ENCODE measurements at places on chromosomes 16 and 17.
A peak's percentile ranks its signal among the peaks of the same experiment; 100 is the strongest.

GRCh38 chr17:66781135-66781534 is 53.8 kb upstream of the CACNG5 start:
- DNase-seq, result no peak

DNA sequence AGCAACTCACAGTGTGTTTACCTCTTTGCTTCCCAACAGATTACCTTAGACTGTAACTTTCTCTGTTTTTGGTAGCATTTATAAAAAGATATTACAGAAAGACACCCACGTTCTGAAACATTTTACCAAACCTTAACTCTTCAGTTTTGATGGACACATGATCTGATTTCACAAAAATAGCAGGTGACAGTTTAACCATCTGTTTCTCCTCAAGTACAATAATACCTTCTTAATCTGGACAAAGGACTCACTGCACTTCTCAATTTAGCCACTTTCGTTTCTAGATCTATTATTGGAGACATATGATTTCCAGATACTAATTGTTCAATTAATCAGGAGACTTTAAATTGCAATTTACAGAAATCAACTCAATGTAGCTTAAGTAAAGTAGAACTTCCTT is 703.8 kb upstream of the KIF2B start:
- no peak for DNase-seq

DNA sequence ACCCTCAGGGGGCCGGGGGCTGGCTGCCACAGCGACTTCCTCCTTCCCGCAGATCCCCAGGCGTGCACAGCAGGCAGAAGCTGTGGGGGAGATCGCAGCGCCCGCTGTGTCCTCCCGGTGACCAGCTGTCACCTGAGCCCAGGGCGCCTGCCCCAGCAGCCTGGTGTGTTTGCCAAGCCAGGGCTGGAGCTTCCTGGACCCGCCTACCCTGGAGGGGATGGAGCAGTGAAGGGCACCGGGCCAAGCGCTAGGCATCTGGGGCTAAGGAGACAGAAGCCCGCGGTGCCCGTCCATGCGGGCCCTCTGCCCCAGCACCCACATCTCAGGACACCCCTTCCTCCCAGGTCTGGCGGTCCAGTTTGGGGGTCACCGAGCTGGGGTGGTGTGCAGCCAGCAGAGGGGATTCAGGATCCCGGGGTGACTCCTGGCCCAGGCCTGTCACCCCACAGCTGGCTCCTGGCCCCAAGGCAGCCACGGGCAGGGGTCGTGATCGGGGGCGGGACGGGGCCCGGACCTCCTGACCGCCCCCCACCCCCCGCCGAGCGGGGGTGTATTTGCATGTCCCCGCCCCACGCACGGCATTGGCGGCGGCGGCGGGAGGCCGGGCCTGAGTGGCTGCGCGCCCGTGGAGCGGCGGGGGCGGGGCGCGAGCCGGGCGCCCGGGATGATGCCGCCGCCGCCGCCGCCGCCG is at the start of gene RAB26:
Gene RAB26 (plus strand): TSS at position 645 of the 691 bp plus-strand sequence. CDS start 159 bp downstream, outside the sequence.
- no peak for DNase-seq

DNA sequence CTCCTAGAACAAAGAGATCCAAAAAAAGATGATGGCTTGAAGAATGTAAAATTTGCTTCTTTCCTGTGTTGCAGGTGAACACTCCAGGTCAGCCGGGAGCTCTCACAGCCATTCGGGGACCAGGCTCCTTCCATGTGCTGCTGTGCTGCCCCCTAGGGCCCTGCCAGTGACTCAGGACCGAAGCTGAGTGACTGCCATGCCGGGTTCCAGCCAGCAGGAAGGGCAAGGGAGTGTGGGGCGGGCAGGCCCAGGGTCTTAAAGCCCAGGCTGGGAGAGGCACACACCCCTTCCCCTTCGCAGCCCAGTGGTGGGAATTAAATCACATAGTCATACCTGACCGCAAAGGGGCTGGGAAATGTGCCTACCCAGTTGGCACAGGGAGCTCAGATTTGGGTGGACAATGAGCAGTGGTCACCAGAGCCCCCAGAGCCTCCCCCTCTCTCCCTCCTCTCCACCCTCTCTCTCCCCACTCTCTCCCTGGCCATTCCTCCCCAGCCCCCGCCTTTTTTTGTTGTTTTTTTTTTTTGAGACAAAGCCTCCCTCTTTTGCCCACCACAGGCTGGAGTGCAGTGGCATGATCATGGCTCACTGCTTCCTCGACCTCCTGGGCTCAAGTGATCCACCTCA is 11.5 kb downstream of the EPOP start:
- peak; percentile 85 for DNase-seq

GRCh38 chr16:70635336-70636016 is 10.9 kb upstream of the IL34 start:
- DNase-seq, result no peak

GRCh38 chr17:65455972-65456343 is 105.5 kb downstream of the AXIN2 start:
- peak; percentile 14 for DNase-seq

GRCh38 chr16:79066561-79066960 is 534.0 kb downstream of the MAF start:
- no peak for DNase-seq

GRCh38 chr16:27226976-27227705 is 23.8 kb downstream of the KDM8 start:
- DNase-seq, result no peak

DNA sequence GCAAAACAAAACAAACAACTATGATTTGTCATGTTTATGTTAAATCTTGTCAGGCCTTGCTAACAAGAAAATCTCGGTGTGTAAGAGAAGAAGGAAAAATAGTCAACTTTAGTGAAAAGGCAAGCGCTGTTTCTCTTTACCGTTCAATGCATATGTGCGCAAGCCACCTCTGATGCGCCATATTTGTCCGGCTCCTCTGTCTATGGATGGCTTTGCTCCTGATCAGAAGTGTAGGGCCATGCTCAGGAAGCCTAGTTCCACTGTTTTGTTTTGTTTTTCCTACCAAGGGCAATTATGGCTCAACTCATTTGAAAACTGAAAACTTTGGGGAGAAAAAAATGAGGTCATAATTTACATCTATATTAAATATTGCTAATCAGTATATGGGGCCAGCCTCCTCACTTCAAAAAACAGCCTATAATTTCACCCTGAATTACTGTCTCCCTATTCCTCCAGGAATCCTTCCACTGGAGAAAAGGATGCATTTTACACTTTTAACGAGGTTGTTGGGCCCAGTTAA is 4.5 kb downstream of the MAF start:
- DNase-seq, result no peak

GRCh38 chr17:73684183-73684582 is 39.9 kb upstream of the SDK2 start:
- no peak for DNase-seq

DNA sequence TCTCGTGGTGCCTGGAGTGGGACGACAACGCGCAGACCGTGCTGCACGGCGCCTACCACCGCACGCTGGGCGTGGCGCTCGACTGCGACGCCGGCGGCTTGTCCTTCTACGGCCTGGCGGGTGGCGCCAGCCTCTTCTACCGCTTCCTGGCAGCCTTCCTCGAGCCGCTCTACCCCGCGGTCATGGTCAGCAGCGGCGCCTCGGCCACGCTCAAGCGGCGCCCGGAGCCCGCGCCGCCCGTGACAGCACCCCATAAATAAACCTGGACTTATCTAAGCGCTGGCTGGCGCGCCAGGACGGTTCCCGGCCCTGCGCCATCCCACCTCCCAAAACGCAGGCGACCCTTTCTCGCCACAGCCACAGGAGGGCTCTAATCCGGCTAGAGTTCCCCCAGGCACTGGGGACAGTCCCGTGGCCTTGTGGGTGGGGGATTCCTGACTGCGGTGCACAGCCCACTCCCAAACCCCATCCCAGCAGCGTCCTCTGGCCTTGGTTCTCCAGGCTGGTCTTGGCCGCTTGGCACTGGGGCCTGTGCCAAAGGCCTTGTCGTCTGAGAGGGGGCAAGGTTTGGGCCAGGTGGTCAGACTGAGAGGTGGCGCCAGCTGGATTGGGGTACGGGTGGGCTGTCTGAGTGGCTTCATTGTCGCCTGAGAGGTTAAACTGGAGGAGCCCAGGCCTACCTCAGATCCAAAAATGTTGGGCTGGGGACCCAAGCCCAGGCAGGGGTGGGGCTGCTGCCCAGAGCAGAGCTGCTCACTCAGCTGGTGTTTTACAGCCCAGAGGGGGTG is 10.1 kb upstream of the SLC16A5 start:
- DNase-seq, result no peak

GRCh38 chr16:24232936-24233335 is 23.2 kb upstream of the CACNG3 start:
- no peak for DNase-seq

DNA sequence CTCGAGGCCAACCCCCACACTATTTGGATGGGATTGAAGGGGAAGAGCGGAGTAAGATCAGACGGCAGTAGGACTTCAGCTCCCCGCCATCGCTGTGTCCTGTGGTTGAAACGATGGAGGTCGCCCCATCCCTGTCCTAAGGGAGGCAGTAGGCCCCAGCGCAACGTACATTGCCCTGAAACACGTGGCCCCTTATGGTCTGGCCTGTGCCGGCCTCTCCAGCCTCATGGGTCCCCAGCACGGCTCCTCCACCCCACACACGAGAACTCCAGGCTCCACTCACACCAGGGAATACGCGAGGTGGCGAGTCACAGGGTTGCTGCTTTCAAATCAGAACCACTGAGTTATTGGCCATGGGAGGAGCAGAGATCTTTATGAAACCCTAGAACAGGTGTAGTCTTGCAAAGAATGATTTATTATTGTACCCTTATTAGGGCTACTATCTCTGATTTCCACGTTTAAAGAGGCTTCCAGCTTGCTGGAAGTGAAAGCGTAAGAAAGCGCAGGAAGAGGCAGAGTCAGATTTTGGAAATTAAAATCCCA is 669 bp upstream of the DCTPP1 start:
- no peak for DNase-seq

DNA sequence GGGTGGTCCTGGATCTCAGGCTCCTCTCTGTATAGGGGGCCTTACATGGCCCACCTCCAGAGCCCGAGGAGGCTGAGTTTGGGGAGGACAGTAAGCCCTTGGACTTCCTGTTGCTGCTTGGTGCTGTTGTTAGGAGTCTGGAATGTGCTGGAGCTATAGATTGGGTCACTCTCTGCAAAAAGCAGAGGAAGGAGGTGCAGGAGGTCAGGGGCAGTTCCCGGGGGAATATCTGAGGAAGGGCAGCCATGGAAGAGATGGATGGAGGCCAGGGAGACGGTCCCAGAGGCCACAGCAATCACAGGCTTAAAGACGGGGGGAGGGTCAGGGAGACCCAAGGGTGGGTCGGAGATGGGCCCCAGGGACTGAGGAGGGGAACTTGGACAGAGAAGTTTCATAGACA is 23.0 kb upstream of the CBX4 start:
- DNase-seq, result no peak

DNA sequence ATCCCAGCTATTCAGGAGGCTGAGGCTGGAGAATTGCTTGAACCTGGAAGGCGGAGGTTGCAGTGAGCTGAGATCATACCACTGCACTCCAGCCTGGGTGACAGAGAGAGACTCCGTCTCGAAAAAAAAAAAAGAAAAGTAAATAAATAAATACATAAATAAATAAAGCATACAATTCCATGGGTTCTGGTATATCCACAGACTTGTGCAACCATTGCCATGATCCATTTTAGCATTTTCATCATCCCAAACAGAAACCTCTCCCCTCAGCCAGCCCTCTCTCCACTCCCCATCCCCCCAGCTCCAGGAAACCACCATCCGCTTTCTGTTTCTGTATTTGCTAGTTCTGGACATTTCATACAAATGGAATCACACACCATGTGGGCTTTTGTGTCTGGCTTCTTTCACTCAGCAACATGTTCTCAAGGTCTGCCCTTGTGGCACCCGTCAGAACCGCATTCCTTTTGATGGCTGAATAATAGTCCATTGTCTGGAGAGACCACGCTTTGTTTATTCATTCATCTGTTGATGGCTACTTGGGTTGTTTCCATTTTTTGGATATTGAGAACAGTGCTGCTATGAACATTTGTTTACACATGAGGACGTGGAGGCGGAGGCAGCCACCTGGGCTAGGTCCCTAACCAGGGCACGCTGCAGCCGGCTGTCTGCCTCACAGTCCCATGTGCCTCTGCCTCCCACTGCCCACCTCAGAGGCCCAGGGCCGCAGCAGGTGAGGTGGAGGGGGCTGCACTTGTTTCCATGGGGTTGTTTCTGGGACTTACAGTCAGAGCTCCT is 76.2 kb downstream of the NT5M start:
- no peak for DNase-seq

- DNase-seq, result no peak
These were observed 160.2 kb downstream of the RGS9 start for GRCh38 chr17:65297384-65297783.
